Astrocyte of the cerebellum (primary cell): ENCODE measurements at places on chromosomes 12 and 14.
A peak's percentile ranks its signal among the peaks of the same experiment; 100 is the strongest.

DNA sequence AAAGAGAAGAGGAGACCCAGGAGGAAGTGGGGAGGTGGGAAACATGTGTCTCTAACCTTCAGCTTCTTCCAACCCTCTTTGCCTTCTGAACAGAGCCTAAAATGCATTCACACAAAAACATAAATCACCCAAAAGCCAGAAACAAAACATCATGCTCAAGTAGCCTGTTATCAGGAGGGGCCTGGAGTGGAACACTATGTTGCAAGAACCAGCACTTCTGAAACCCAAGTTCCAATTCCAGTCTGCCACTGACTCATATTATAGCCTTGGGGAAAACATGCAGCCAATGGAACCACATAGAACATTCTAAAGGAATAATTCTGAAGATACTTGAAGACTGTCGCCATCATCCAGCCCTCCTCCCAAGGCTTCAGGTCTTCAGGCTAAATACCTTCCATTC, 169.8 kb upstream of the PLXNC1 start:
- DNase-seq: no peak

- no peak for DNase-seq
Observed at GRCh38 chr12:109308534-109309380, at the start of gene FOXN4. Gene FOXN4 (minus strand): TSS chr12:109309284. CDS start chr12:109308321, 963 bp downstream.

- DNase-seq: no peak
Observed at GRCh38 chr12:11075642-11076041, 13.5 kb upstream of the TAS2R46 start.

DNA sequence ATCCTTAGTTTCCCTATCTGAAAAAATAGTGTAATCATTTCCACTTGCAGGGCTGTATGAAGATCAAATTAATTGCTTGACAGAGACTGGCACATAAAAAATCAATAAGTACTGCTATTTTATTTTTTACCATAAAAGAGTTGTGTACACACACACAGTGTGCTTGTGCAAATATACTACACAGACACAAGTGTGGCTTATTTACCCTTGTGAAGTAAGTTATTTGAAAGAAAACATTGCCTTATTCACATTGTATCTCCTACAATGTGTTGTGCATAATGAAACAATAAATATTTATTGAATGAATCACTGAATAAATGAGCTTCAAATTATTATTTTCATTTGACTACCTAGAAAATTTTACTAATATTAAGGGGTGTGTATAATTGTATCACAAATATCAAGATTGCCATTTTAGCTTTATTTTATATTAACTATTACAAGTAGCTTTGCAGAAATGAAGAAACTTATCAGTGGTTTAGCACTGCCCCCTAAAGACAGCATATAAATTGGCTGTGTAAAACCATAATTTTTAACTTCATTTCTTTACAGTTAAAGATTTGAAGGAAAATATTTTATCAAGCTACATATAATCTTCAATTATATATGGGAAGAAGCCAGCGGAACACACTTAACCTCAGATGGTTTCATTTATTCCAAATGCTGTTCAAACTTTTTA, 11.3 kb downstream of the GARIN6 start:
- DNase-seq: peak; percentile 11

- no peak for DNase-seq
Observed at GRCh38 chr14:104216457-104216856, 78.1 kb downstream of the KIF26A start.

- peak; percentile 58 for DNase-seq
Observed at GRCh38 chr12:75666939-75667334, 155.5 kb upstream of the KRR1 start.

DNA sequence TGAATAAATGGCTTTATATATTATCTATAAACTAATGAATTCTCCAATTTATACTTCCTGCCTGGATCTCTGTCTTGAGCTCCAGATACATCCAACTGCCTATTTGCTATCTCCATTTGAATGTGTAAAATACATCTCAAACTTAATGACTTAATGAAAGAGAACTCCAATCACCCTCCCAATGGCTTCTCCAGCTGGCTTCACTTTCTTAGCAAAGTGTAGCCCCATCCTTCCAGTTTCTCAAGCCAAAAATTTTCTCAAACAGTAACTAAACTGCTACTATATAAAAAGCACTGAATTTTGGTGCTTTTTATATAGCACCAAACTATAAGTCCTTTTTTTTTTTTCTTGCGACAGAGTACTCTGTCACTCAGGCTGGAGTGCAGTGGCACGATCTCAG, 2.6 kb downstream of the CRY1 start:
- DNase-seq: no peak

DNA sequence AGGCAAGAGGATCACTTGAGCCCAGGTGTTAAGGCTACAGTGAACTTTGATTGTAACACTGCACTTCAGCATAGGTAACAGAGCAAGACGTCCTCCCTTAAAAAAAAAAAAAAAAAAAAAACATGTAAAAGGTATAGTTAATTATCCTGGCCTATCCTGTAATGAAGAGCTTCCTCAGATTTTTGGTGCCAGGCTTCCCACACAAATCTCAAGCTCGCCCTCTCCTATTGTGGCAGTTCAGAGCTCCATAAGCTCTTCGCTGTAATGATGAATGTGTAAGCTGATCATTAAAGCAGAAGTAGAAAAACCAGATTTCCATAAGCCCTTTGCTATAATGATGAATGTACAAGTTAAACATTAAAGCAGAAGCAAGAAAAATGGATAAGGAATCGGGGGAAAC, 2.0 kb upstream of the SLC39A2 start:
- DNase-seq: no peak

DNA sequence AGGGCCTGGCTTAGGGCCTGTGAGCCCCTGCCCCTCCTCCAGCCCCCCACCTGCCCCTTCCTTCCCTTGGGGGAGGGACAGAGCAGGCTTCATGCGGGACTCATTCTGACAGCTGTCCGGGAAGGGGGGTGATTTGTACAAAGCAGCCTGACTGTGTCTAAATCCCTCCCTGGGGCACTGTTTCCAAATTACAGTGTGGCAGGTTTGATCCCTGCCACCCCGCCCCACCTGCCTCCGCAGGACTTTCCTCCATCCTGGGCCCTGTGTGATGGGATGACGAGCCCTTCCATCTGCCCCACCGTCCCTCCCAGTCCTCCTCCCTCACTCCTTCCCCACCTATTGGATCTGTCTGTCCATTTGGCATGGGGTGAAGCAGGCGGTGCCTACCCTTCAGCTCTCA, 363.9 kb downstream of the BCL11B start:
- DNase-seq: no peak

DNA sequence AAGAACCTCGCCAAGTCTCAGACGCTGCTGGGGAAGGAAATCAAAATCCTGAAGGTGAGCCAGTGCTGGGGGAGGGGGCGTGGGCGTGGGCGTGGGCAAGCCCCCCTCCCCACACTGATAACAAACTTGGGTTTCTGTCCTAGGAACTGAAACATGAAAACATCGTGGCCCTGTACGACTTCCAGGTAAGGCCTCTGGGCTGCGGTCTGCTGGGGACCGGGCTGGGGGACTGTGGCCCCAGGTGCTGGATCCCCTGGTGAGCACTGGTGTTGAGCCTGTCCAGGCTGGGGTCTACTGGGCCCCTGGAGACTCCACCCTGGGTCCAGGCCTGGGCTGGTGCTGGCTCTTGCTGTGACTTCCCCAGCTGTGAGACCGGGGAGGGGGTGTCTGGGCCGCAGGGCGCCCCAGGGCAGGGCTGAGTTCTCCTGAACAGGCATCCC, 1.2 kb downstream of the ULK1 start:
- DNase-seq: no peak

- DNase-seq: no peak
Observed at GRCh38 chr14:100081997-100082625, 16.9 kb downstream of the EVL start.

GRCh38 chr14:81523616-81524015, 10.0 kb downstream of the SEL1L start:
- no peak for DNase-seq

GRCh38 chr14:106062502-106063272, 536.3 kb downstream of the TMEM121 start:
- DNase-seq: no peak

DNA sequence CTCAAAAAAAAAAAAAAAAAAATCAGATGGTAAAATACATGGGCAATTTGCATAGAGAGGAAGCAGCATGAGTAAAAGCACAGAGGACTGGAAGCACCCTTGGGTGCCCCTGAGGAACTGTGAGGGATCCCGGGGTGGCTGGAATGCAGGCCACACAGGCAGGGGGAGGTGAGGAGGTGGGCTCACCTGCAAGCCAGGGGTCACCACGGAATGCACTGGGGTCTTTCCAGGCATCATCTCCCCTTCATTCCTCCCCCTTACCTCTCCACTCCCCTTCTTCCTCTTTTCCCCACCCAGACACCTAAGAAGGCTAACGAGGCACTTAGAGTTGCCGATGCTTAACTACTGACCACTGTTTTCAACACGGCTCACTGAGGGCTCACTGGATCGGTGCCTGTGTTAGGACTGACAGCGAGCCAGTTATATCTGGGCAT, 14.4 kb upstream of the HIP1R start:
- DNase-seq: no peak

GRCh38 chr14:98976271-98976670, 295.7 kb downstream of the BCL11B start:
- DNase-seq: peak; percentile 13

- no peak for DNase-seq
Observed at GRCh38 chr14:44109036-44109435, 398.0 kb downstream of the FSCB start.

DNA sequence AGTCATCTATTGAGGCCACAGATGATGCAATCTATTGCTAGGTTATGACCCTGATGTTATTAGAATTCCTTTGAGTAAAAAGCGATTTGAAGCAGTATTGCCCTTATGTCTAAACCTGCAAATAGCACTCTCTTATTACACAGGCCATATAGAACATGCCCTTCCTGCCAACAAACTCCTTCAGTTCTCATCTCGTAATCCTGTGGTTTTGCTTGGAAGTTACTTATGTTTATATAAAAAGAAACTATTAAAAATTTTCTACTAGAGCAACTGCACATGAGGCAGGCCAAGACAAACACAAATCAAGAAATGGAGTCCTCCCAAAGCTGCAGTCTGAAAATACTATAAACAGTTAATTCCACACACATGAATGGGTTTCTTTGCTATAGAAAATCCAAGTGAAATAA, 1200.2 kb downstream of the LRFN5 start:
- peak; percentile 72 for DNase-seq

- DNase-seq: no peak
Observed at GRCh38 chr12:91272461-91273063, 89.9 kb upstream of the DCN start.

- DNase-seq: no peak
Observed at GRCh38 chr14:22915886-22916521, 2.9 kb downstream of the RBM23 start.

GRCh38 chr14:75543253-75543652, 21.0 kb downstream of the BATF start:
- no peak for DNase-seq

GRCh38 chr12:14408208-14408607, 42.7 kb downstream of the ATF7IP start:
- DNase-seq: no peak

DNA sequence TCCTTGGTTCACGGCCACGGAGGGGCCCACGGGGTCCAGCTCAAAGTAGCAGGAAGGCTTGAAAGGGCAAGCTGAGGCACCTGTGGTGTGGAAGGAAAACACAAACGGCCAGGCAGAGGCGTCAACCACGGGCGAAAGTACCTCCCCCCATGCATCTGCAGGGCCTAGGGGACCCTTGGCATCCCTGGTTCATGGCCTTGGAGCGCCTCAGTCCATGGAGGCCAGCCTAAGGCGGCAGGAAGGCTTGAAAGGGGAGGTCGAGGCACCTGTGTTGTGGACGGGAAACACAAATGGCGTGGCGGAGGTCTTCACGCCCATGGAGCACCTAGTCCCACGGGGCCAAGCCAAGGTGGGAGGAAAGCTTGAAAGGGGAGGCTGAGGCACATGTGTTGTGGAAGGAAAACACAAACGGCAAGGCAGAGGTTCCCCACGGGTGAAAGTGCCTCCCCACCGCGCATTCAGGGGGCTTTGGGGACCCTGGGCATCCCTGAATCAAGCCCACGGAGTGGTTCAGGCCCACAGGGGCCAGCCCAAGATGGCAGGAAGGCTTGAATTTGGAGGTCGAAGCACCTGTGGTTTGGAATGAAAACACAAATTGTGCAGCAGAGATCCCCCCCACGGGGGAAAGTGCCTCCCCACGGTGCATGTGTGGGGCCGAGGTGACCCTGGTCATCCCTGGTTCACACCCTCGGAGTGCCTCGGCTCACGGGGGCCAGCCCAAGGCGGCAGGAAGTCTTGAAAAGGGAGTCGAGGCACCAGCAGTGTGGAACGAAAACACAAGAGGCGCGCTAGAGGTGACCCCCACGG, 380.8 kb downstream of the ALG10 start:
- no peak for DNase-seq

DNA sequence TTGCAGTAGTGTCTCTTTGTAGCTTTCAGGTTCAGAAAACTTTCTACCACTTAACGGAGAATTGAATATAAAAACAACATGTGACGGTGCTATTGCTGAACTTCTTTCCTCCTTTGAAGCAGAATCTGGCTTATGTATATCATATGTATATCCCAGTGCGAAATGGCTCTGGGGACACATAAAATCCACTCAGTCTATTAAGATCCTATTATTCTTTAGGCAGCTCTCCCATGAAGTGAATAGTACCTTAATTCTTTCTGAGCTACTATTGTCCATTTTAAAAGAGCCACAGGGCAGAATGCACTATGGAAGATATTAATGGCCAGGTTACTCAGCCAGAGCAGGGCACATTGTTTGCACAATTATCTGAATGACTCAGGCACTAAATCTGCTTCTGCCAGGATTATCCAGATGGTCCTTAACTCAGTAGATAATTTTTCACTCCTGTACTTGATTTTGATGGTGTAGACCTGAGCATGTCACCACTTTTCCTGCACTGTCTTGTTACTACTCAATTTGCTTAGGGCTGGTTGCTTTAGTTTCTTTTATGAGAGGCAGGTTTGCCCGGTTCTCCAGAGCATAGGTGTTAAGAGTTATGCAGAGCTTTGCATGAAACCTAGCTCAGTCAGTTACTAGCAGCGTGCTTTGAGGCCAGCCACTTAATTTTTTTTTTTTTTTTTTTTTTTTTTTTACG, 5.5 kb downstream of the CNTN1 start:
- DNase-seq: no peak

DNA sequence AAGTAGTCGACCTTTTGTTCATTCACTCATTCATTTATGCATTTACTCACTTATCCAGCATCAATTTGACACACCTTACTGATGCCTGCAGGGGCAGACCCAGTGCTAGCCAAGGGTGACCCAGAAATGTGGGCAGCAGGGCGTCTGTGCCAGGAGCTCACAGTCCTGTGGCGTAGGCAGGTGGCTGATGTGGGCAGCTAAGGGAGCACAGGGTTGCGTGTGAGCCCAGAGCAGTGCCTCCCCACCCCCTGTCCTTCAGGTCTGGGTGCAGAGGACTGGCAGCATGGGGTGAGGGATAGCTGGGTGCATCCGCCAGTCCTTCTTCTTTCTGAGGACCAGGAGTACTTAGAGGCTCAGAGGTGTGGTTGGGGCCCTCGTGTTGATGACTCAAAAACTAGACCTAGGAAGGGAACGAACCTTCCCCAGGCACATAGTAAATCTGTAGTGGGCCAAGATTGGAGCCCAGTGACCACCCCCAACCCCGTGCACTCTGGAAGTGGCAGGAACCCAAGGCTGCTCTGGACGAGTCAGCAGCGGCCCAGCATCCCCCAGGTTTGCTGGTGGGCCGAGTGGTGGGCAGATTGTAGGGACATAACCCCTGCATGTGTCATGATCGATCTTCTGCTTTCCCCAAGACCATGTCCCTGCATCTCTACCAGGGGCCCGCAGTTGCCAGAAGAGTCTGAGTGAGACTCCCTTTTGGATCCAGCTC, 63.9 kb downstream of the BEGAIN start:
- no peak for DNase-seq

- DNase-seq: no peak
Observed at GRCh38 chr12:120369603-120370342, 809 bp upstream of the MSI1 start.

GRCh38 chr14:81450100-81450531, 50.0 kb upstream of the STON2 start:
- no peak for DNase-seq
